ENCODE measurements at places on chromosomes 6 and 20.

DNA sequence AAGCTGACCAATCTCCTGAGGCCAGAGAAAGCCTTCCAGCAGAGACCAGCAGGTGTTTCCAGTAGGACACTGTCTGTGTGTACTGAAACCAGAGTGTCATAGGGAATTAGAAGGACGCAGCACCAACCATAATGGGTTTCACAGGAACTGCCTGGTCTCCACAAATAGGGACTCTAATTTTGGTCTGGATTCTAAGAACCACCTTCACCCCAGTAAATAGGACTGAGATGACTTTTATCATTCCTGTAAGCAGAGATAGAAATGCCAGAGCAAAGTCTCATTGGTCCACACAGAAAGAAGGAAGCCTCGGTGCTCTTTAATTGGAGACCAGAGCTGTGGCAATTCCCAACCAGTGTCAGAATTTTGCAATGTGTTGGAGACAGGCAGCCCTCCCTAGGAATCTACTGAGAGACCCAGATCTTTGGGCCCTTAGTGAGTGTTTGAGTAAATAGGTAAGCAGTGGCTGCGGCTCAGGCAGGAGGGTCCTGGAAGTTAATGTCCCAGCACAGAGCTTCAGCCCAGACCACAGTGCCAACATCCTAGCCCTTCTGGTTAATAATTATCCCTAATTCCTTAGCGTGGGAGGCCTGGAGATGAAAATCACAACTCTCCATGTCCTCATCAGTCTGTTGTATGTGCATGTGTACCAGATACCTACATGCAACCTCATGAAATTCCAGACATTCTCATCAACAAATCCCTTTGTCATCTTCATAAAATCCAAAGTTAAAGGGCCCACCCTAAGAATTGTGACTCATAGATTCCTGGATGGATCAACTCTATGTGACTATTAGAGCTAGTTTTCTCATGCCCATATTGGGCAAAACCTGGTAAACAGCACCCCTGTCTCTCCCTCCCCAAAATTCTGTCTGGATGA lies 81.2 kb downstream of the UNC5CL start:
- DNase-seq, result no peak

DNA sequence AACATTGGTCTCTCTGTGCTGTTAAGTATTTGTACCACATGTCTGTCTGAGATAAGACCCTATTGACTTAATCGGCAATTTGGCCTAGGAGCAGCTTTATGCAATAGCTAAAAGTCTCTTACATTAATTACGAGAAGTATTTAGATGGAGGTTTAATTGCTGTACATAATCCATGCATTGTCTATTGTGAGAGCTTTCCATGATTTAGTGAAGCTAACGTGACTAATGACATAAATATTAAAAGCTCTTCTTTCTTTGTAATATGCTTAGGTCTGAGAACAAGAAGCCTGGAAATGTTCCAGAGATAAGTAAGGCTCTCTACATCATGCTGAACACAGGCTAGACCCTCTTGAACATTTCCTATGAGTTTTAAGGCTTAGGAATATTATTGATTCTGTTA lies 32.7 kb upstream of the FAM83B start:
- no peak for DNase-seq

- no peak for DNase-seq
Observed at GRCh38 chr6:83071707-83072106, 4.2 kb downstream of the DOP1A start.

DNA sequence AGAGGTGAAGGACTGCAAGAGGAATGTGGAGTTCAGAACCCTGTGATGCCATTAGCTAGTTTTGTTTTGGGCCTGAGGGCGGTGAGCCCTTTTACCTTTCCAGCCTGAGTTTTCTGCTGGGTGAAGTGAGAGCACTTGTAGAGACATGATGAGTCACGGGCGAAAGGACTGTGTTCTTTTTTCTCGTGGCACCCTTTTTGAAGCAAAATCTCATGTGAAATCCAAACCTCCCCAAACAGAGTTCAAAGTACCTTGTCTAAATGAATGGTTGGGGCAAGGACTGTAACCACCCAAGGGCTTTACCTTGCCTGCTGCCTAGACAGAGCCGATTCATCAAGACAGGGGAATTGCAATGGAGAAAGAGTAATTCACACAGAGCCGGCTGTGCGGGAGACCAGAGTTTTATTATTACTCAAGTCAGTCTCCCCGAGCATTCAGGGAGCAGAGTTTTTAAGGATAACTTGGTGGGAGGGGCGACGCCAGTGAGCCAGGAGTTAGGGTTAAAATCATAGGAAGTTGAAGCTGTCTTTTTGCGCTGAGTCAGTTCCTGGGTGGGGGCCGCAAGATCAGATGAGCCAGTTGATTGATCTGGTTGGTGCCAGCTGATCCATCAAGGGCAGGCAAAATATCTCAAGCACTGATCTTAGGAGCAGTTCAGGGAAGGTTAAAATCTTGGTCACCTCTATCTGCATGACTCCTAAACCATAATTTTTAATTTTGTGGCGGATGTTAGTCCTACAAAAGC lies 25.8 kb downstream of the SAMD5 start:
- no peak for DNase-seq

- no peak for DNase-seq
Observed at GRCh38 chr20:33059741-33060390, 6.2 kb downstream of the BPIFB3 start.
